Posterior cingulate gyrus (tissue), 11 donors: ENCODE measurements at places on chromosomes 4 and X.

DNA sequence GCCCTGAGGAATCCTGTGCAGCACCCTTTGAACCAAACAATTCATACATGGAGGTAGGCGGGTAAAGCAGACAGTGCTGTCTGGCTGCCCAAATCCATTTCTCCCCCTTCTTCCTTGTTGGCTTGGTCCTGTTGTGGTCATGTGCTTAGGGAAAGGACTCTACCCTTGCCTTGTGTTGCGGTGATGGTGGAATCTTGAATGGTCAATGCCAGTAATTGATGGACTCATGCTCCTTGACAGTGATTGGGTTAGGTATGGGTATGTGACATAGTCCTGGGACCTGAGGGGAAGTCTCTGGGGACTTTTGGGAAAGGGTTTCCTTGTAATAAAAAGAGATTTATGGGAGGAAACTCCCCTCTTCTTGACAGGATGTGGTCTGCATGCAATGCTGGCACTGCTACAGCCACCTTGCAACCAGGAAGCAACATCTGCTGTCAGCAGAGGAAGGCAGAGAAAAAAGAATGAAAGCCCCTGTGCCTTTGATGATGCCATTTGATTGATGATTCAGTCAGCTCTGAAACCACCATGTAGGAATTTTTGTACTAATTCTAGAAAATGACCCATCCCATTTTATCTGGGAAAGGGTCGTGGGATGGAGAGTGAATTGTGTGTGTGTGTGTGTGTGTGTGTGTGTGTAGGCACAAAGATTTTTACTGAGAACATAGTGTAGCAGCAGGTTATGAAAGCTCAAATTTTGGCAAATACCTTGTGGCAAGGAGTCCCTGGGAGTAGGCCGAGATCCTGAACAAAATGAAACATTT, 30.0 kb upstream of the HUWE1 start:
- no peak for DNase-seq

DNA sequence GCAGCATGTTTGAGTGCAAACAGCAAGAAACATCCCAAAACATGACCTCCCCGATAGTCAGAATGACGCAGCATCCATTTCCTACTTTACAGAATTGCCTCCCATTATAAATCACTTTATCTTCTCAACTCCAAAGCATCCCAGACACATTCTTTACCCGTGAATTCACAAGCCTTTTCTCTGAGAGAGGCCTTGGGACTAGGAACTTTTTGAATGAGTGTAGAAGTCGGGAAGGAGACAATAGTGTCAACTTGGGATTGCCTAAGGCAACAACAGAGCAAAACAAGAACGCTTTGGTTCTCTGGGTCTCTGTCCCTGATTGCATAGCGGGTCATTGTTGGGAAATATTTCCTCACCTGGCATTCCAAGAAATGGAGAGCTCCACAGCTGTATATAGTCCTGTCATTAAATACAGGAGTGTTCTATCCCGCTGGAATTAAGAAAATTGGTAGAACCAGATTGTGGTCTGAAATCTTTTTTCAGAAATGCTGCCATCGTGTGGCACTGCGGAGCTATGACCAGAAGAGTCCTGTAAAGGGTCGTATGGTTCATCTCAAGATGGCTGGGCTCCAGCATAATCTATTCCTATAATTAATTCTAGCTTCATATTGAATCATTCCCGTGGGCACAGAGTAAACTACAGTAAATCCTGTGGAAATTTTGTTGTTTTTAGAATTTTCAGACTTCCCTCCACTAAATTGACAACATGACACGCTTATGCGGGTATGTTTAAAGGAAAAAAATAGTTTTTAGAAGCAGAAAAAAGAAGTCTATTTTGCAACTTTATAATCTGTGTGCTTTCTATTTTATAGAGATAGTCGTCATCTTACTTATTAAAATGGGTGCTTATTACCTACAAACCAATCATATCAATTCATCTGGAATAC, 2.0 kb upstream of the SPP1 start:
- DNase-seq = peak; percentile 83

GRCh38 chr4:81905971-81906370, 434.3 kb upstream of the RASGEF1B start:
- DNase-seq = no peak

GRCh38 chr4:66568001-66568400, 897.7 kb upstream of the EPHA5 start:
- DNase-seq = no peak

- no peak for DNase-seq
Measured at GRCh38 chr4:4647041-4647440, 105.2 kb upstream of the STX18 start.
